ENCODE measurements at places on chromosomes 4 and X.

DNA sequence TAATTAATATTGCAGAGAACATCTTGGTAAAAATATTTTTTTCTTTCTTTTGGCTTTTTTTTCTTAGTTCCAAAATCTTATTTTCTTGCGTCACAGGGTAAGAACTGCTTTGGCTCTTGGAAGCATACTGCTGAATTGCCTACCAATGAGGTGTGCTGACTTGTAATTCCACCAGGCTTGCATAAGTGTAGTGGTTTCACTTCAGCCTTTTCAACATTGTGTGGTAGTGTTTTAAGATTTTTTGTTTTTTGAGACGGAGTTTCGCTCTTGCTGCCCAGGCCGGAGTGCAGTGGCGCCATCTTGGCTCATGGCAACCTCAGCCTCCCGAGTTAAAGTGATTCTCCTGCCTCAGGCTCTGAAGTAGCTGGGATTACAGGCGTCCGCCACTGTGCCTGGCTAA lies 42.4 kb downstream of the N4BP2 start:
- DNase-seq, result no peak

- DNase-seq, result no peak
Measured at GRCh38 chrX:110373310-110373709, 14.7 kb downstream of the RTL9 start.

DNA sequence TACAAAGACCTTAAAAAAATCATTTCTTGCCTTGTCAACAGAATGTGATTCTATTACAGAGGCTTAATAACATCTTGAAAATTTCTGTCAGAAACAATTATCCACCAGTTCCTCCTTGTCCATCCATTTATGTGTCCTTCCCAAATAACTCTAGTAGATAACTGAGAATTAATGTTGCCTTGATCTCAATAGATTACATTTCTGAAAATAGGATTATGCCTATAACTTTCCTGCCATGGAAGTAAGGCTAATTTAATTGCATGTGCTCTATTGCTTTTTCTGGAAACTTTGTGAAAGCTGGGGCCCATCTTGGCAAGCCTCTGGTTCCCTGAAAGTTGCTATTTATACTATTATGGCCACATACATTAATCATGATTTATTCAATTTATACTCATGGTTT lies 76.2 kb upstream of the UNC5C start:
- no peak for DNase-seq

DNA sequence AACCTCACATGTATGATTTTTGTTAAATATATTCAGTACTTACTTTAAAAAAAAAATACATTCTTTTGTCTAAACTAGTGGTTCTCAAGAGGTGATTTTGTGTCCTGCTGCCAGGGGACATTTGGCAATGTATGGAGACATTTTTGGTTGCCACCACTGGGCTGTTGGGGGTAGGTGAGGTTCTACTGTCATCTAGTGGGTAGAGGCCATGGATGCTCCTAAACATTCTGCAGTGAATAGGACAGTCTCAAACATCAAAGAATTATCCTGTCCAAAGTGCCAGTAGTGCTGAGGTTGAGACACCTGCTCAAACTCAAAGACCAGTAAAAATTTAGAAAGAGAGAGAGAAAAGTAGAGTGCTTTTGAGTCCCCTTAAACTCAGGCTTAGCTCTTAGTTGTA lies 32.9 kb upstream of the PGM2 start:
- DNase-seq, result no peak

DNA sequence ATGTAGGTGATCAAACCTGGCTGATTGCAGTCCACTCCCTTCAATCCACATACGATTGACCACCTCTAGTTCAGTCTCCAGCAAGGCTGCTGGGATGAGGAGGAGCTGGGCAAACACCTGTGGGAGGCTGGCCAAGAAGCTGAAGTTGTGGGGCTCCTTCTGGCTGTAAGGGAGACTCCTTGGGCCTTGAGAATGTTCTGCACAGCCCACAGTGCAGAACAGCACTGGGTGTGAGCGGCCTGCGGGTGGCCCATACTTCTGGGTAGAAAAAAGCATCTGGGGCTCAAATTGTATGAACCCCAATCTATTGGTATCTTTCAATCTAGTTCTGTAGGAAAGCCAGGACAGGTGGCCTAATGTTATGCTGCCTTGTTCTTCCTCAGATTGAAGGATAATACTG lies 1608.8 kb upstream of the PCDH10 start:
- no peak for DNase-seq

- DNase-seq, result no peak
Measured at GRCh38 chr4:142416121-142416520, 430.0 kb downstream of the INPP4B start.

DNA sequence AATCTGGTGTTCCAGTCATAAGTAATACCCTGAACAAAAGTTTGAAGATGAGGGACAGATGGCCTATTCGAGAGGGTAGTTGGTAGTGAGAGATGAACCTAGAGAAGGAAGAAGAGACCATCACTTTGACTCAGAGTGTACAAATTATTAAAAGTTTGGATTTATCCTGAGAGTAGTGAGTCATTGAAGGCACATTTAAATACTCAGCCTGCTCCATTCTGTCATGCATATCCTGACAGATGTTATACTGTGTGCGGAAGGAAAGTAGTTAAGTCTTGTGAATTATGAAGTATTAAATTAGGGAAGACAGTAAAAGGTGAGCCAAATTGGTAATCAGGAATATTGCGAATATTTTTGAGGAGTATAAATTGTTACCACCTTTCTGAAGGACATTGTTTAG lies 93.1 kb downstream of the KLHL34 start:
- no peak for DNase-seq

GRCh38 chr4:24924309-24924781 lies 11.5 kb upstream of the CCDC149 start:
- no peak for DNase-seq

DNA sequence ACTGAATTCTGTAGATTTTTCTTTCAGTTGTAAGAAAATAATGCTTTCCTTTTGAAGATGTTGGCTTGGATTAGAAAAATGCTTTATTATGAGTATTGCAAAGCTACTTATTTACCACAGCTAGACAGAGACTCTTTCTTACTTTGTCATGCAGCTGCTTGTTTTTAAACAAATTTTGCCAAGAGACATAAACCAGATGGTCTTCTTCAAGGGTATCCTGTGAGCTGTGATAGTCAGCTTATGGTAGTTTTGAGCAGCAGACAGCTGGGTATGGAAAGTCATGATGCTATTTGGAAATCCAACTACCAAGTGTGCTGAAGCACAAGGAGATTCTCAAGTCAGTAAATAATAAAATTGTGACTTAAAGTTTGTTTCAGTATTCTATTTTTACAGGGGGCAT lies 941.5 kb downstream of the DMD start:
- no peak for DNase-seq

All from HCT116 (cell line).